Stimulated activated CD8-positive, alpha-beta memory T cell treated with anti-CD3 and anti-CD28 coated beads, Interleukin-15, amount 100 ng/mL, for 1 hour (primary cell): ENCODE measurements at places on chromosomes 5 and 9.

GRCh38 chr5:137603356-137603755 is 104.2 kb upstream of the SPOCK1 start:
- no peak for DNase-seq

DNA sequence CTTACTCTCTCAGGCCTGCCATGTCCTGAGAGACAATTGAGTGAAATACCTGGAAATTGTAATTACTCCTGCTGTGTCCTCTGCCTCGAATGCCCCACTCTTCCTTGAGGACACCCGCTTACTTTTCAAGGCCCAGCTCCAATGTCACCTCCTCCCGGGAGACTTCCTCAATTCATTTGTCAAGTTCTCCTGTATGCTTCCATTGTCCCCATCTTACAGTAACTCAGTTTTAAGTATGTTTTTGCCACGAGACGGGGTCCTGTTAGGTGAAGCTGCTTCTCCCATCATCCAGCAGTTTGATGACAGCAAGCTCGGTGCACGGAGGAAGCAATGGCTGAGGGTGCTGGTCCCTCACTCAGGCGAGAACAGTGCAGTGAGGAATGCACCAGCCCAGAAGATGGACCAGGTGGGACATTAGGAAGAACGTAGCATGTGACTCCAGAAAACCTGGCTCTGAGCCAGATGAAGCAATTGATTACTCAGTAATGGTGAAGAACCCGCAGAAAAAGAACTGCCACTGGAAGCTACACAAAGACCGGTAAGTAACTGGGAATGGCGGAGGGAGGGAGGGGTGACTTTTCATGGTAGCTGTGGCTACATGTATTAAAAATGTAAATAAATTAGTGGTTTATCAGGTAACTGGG is 274.8 kb downstream of the DENND1A start:
- no peak for DNase-seq

DNA sequence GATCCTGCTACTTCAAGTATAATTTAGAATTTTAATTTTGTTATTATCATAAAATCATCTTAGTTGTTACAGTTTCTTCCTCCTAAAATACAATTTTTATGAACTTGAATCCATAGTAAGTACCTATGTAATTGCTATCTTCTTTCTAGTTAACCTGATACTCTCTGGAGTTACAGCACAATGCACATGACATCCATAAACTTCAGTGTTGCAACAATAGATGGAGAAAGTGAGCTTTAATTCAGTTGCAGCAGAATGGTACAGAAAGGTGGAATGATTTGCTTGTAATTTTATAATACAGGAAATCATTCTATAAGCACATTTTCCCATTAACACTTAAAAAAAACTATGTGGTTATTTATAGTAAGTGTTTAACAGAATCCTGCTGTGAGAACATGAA is 372.0 kb downstream of the CDH9 start:
- DNase-seq = no peak

DNA sequence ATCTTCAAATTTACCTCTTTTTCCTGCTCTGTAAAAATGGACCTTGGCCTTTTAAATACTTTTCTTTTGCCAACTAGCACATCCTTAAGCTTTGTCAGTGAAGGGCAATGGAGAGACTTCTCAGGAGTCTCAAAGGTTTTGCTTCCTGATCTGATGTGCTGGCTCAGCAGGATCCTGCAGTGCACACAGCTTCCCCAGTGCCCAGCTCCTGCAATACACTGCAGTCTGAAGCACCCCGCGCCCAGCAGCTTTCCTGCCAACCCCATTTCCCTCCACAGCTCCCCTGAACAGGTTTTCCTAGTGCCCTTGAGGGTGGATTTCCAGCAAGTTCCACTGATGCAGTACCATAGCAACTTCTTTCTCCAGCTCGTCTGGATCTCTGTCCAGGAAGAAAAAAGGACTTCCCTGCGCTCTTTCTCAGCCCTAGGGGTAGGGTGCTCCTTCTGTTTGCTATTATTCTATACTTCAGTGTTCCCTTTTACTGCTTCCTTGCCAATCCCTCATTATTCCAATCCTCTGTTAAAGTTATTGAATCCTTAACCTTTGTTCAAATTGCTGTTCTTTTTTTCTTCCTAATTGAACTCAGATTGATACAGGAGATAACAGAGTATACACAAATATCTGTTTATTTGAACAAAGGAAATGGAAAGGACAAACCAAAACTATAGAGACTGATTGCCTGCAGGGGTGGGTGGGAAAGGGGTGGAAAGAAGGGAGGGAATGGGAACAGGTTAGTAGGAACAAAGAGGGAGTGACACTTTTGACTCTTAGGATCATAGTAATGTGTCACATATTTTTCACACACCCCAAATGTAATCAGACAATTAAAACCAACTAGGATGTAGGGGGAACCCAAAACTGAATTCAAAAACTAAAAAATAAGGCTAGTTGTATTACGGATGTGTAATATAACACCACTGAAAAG is 8.5 kb downstream of the SNAPC3 start:
- DNase-seq = no peak

DNA sequence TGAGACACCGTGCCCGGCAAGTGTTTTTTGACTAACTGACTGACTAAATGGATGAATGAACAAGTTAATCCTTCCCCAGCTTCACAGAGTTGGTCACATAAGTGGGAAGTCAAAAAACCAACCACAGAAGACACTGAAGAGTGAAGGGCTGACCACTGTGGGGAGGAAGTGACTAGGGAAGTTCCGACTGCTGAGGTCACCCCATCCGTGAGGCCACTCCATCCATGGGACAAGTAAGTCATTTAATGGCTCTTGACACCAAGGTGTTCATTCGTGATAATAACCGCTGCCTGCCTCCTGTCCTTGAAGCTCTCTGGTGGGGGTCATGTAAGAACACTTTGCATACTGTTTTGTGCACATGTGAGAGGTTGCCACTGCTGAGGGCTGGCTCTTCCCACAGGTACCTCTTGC is 22.2 kb upstream of the CXCL14 start:
- no peak for DNase-seq
